HFF-Myc (cell line): ENCODE measurements at places on chromosomes 1 and 21.
A peak's percentile ranks its signal among the peaks of the same experiment; 100 is the strongest.

DNA sequence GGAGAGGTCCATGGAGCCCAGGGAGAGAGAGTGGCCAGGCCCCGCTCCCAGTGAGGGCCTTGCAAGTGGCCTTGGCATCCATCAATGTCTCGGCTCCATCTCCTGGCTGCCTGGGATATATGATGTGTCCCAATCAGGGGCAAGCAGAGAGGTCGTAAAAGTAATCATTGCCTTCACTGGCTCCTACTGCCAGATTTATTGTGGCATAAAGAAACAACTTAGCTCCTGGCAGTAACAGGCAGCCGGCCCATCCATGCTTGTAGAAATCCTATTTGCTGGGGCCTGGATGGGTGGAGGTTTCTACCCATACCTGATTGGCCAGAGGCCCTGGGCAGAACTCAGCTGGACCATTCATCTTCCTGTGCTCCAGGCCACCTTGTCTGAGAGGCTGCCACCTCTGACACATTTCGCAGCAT, 272.6 kb downstream of the MATN1 start:
- no peak for DNase-seq

- DNase-seq = no peak
These were observed 1.2 kb downstream of the CR1L start for GRCh38 chr1:207646171-207646570.

DNA sequence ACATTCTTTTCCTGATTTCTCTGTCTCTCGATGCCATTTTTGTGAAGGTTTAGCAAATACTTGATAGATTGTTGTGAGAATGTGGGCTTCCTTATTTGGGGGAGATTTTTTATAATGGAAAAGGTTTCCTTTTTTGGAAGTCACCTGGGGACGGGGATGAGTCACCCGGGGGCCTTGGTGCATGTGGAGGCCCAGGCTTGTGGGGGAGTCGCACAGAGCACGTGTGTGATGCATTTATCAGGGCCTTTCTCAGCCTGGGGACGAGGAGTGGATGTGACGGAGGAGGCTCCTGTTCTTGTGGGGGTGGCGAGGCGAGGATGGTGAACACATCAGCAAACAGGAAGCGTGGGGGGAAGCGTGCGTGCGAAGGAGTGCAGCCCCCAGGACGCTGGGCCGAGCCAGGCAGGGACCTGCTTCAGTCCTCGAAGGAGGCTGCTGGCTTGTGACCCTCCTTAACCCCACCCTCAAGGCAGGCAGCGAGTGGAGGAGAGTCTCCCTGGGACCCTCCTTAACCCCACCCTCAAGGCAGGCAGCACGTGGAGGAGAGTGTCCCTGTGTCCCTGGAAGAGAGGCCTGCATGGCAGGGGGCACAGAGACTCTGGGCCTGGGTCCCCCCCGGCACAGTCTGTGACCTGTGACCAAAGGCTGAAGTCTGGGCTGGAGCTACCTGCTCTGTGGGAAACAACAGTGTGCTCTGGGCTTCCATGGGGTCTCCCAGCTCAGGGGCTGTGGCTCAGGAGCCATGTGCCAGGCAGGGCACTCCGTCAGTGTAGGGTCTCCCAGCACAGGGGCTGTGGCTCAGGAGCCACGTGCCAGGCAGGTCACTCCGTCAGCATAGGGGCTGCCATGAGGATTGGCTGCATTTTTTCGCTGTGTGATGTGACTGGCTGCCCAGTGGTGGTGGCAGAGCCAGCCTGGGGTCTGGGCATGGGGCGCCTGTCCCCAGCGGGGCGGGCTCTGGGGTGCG, 57.2 kb downstream of the AGPAT3 start:
- DNase-seq = no peak

GRCh38 chr1:233180641-233181364, 114.7 kb downstream of the PCNX2 start:
- no peak for DNase-seq

DNA sequence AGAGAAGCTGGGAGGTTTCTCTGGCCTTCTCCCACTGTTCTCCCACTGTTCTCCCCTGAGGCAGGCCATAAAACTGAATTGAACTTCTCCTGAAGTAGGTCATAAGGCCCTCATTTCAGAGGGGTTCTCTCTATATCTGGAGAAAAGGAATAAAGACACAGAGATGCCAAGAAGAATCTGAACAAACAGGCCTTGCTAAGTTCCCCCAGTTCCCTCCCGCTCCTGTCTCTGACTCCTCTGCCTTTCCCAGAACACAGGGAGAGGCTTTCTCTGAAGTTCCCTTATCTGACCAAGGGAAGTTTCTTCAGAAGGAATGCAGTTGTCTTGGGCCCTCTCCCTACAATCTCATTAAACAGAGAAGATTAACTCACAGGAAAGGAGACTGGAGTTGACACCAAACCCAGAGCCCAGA, 83.4 kb downstream of the SLC16A1 start:
- no peak for DNase-seq

DNA sequence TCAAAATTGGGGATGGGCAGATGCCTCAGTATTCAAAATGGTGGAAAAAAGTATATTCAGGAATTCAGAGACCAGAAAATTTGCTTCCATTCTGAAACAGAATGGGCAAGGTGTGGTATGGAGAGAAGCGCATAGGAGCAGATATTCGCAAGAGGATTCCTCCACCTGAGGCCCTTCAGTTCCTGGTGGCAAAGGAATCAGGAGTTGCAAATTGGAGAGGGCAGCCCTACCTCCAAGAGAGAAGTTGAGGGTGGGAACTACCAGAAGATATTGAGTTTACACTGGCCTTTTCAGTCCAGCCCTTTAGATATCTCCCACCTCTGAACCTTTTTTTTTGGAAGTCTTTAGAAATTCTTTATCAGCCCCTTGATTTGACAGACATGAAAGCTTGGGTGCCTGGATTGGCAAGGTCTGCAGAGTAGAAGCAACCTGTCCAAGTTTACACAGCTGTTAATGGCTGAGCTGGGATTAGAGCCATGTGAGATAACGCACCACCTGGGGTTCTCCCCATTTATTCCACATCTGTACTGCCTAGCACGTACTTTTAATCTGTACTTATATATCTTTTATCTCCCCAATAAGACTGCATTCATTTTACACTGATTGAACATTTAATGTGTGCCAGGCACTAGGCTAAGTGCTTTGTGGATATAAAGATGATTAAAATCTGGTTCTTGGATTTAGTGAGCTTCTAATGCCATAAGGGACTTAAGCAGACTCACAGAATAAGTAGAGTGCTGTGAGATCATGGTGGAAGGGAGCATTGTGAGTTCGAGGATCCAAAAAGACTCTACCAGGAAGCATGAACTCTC, 99.5 kb downstream of the NGF start:
- no peak for DNase-seq

DNA sequence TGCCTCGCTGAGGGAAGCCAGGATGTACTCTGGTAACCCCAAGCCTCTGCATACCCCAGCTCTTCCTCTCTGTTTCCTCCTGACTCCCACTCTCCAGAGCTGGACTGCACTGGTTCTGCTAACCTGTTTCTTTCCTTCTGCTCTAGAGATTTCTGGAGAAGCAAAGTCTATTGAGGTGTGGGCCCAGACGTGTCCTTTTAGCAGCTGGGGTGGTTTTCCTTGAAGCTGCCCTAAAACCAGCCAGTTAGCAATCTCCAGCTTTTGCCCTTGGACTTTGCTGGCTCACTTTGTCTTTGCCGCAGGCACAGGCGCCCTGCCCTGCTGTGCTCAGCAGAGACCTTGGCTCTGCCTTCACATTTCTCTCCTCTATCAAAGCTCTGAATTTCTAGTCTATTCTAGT, 171.8 kb upstream of the IVNS1ABP start:
- no peak for DNase-seq

GRCh38 chr1:211495584-211495983, 3.6 kb upstream of the RD3 start:
- DNase-seq = no peak

DNA sequence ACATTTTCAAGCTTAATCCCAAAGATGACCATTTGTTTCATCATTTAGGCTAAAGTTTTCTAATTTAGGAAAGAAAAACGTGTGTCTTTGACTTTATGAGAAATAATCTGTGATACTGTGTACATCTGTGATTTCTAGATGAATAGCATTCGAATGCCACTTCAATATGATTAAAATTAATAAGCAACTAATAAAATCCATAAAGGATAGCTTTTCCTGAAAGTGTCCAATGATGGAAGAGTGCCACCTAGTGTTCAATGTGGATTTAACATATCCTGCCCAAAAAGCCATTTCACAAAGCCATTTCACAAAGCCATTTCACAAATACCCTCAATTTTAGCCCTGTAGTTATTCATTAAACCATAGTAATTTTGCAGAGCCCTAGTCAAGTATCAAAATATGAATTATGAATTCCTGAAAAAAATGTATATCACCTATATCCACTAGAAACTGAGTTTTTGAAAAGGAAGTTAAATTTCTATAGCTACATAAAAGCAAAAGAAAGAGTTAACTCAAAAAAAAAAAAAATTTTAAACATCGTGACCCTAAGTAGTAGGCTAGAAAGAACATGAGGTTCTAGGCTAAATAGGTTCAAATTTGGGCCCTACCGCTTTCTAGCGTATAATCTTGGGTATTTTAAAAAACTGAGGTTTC, 19.1 kb downstream of the NME7 start:
- DNase-seq = peak; percentile 43

GRCh38 chr1:68782890-68783289, 286.0 kb upstream of the DEPDC1 start:
- no peak for DNase-seq

- DNase-seq = no peak
These were observed 96.2 kb upstream of the EDN2 start for GRCh38 chr1:41580520-41581172.

GRCh38 chr1:192729500-192729899, 79.3 kb upstream of the RGS2 start:
- DNase-seq = no peak

DNA sequence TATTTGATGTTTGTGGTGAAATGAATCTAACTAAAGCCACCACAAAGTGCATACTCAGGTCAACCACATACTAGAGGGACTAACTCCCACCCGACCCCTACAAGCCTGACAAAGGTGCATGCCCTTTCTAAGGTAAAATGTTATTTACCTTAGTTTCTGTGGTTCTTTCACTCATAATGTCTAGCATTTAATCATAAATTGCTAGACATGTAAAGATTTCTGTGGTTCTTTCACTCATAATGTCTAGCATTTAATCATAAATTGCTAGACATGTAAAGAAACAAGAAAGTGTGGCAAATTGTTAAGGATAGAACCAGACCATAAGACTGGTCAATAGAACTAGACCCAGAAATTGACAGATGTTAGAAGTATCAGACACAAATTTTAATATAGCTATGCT, 193.0 kb upstream of the PBX1 start:
- no peak for DNase-seq

GRCh38 chr21:36450511-36450910, 29.4 kb downstream of the CLDN14 start:
- no peak for DNase-seq

DNA sequence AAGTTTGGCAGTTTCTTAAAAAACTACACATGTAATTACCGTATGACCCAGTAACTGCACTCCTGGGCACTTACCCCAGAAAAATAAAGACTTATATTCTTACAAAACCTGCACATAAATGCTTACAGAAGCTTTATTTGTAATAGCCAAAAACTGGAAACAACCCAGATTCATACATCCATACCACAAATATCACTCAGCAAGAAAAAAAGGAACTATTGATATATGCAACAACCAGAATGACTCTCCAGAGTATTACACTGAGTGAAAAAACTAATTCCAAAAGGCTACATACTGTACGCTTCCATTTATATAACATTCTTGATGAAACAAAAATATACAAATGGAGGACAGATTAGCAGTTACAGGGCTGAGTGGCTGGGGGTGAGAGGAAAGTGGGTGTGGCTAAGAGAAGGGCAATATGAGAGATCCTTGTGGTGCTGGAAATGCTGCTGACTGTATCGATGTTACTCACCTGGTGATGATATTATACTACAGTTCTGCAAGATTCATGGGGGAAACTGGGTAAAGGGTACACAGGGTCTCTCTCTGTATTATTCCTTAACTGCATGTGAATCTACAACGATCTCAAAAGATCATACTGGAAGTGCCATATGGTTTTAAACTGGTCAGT, 96.0 kb upstream of the GNG4 start:
- no peak for DNase-seq

DNA sequence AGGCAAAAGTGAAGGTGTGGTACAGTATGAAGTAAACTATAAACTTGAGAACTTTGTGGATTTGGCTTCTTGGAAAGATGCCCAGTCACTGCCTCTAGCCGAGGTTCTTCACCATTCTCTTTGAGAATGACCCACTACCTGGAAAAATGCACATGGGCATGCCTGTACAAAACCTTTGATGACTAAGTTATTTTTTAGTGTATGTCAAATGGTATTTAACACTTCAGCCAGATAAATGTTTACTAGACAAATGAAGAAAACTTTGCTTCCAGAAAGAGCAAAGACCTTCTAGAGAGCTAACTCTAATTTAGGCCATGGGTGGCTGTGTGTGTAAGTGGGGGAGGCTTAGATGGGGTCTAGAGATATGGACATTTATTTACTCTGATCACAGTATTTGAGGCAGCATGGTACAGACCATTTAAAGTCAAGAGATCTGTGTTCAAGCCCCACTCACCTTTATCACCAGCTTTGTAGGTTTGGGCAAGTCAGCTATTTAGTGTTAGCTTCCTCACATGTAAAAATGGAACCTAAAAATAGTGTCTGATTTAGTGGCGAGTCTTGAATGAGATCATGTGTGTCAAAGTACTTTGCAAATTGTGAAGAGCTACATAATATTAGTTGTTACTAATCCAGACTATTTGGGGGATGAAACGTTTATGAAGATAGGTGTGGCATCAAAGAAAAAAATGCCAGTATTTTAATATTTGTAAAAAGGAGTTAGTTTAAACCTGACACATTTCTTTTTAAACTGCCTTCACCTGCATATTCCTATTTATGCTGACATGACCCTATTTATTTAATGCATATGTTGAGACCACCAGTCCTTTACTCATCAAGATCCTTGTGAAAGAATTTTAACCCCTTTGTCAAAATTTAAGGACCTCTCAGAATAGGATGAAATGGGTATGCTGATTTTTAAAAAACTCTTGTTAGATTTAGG, 20.2 kb downstream of the NFYC start:
- no peak for DNase-seq

DNA sequence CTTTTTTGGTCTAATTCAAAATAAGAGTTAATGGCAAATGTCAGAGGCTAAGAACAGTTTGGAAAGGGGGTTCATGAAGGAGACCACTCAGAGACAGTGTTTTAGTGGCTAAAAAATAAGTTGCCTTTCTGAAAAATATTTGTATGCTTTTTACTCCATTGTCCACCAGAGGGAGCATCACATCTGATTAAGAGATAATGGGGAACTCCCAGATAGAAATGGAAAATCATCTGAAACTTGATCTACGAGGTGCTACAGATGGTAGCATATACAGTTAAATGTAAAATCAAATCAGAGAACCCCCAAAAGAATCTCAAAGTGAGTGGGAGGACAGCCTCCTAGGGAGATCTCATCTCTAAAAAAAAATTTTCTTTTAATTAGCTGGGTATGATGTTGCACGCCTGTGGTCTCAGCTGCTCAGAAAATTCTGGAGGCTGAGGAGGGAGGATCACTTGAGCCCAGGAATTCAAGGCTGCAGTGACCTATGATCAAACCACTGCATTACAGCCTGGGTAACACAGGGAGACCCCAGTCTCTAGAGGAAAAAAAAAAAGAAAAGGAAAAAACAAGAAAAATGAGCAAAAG, 9.7 kb downstream of the SMYD3 start:
- peak; percentile 66 for DNase-seq
